Hematopoietic multipotent progenitor cell treated with erythropoietin and hydrocortisone succinate and interleukin-3 and kit ligand, for 6 days (in vitro differentiated cells): ENCODE measurements at places on chromosomes 1 and 21.

- no peak for DNase-seq
Measured at GRCh38 chr1:32895325-32896215, 5.6 kb downstream of the TMEM54 start.

DNA sequence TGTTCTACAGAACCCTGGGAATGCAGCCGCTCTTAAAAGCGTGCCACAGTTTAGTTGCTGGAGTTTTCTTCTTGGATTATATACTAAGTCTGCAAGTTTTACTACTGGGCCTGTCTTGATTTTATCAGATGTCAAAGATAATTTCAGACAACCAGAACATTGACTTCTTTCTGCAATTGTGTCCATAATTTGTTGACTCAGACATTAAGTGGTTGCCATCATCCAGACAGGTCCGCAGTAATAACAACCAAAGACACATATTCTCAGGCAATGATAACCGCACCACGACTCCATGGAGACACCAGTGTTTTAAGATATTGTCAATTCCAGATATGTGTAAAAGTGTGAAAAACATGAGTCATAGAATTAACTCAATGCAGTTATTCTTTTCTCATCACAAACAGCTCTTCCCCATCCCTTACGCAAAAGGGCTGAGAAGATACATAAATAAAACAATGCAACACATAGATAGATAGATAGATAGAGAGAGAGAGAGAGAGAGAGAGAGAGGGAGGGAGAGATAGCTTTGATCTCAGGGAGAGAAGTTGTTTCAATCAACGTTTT lies 90.4 kb upstream of the FMN2 start:
- DNase-seq, result no peak

DNA sequence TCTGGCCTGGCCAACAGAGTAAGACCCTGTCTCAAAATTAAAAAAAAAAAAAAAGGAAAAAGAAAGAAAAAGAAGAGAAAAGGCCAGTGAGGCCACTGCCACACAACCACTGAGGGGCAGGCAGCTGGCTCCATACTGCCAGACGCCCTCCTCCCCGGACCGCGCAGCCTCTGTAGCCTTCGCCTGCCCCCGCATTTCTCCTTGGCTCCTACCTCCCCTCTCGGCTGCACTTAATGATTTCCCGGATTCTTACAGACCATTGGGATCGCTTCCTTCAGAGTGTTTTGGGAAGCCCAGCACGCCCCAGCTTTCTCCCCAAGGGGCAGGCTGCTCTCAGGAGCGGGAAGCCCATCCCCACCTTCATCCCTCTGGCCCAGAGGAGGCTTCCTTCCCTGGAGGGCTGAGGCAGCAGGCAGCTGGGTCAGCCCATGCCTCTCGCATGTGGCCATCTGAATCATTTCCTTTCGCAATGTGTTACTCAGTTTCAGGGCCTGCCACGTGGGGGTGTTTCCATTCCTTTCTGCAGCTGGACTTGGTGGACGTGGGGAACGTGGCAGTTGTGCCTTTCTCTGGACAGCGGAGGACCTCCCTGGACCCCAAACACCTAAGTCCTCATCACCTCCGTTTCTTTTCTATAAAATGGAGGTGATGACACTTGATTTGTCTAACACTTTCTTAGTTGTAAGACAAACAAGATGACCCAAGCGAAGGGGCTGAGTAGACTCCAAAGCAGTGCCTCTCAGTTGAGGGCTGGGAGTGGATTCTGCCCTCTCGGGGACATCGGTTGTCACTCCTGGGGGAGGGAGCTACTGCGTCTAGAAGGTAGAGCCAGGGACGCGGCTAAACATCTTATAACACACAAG lies 2.3 kb downstream of the SLC2A5 start:
- no peak for DNase-seq

GRCh38 chr21:45035477-45035848 lies 38.9 kb upstream of the ADARB1 start:
- DNase-seq, result no peak

DNA sequence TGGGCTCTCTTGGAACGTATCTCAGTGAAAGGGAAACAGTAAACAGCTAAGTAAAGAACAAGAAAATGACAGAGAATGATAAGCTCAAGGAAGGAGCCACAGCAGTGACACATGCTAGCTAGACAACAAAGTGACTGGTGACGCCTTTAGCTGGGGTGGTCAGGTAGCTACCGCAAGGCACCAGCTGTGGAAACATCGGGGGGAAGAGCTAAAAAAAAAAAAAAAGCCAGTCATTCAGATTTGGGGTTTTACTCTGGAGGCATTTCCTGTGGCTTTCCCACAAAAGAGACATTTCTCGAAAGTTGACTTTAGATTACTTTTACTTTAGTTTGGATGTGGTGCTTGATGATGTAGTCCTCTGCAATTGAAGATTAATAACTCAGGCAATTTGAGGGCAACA lies 2.1 kb downstream of the FHAD1 start:
- DNase-seq, result peak; percentile 44

GRCh38 chr1:94305704-94306103 lies 68.3 kb upstream of the ARHGAP29 start:
- DNase-seq, result no peak

DNA sequence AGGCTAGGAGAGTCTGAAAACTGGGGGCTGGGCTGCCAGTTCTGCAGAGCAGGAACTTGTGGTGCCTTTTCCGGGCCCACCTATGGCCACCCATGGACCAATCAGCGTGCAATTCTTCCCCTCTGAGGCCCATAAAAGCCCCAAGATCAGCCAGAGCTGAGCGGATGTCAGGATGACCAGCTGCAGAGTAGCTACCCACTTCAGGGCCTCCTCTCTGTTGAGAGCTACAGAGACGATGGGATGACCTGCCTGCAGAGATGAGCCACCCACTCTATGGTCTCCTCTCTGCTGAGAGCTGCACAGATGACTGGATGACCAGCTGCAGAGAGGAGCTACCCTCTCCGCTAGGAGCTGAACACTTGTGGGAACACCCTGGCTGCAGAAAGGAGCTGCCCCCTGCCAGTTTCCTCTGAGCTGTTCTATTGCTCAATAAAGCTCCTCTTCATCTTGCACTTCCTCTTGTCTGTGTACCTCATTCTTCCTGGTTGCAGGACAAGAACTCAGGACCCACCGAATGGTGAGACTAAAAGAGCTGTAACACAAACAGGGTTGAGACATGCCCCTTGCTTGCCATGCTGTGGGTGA lies 12.8 kb upstream of the AADACL4 start:
- no peak for DNase-seq

GRCh38 chr1:1032424-1032823 lies 12.5 kb downstream of the AGRN start:
- DNase-seq, result peak; percentile 47

GRCh38 chr1:40742363-40743061 lies 41.1 kb upstream of the KCNQ4 start:
- DNase-seq, result no peak

DNA sequence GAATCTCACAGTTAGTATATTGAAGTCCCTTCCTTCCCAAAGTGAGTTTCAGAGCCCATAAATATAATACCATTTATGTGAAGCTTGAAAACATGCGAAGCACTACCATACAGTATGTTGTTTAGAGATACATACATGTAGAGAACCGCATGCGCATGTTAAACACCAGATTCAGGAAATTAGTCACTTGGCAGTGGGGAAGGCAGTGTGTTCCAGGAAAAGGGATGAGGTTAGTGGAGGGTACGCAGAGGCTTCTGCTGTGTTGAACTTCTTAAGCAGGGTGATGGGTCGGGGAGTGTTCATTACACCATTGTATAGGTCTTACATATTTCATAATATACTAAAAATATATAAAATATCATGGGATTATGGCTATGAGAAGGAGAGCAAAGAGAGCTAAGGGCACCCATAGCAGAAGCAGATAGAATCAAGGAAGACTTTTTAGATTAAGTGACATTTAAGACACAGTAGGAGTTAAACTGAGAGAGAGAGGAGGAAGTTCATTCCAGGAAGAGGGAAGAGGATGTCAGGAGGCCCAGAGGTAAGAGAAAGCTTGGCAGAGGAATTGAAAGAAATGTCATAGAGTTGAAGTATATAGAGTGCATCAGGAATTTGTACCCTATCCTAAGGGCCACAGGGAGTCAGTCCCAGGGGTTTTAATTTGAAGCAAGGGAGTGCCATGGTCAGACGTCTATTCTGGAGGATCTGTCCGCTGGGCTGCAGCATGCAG lies 43.5 kb upstream of the SARS1 start:
- no peak for DNase-seq

DNA sequence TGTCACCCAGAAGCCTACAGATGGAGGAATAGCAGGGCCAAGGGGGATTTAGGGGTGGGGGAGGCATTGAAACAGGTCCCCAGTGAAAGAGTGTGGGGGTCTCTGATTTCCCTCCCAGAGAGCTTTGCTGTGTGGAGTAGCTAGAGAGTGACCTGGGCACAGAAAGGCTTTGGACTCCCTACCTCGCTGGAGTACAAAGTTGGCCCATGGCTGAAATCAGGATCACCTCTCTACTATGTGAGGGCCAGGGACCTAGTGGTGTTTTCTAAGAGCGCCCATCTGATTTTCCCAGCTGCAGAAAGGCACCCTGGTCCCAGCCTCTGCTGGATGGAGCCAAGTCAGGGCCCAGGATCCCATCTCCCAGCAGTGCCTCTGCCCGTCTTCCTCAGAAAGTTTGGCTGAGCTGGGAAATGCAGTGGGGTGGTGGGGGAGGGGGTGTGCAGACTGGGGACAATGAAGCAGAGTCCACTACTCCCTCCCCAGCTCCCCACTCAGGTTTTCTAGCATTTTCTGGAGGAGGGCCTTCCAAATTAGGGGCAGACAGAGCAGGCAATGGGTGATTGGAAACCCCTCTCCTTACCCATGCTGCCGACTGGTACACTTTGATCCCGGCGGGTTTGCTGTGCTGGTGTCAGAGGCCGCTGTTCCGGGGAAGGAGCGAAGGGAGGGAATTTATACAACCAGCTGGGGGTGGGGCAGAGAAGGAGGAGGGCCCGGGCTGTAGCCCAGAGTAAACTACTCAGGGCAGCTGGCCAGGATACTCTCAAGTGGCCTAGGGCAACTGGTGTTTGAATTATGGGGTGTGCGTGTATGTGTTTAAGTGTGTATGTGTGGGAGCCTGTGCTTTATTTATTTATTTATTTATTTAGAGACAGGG lies at the start of gene SELENBP1:
SELENBP1 (minus strand) TSS at position 648 of the 877 bp plus-strand sequence; CDS start at position 584, 64 bp downstream.
- DNase-seq, result peak; percentile 75

DNA sequence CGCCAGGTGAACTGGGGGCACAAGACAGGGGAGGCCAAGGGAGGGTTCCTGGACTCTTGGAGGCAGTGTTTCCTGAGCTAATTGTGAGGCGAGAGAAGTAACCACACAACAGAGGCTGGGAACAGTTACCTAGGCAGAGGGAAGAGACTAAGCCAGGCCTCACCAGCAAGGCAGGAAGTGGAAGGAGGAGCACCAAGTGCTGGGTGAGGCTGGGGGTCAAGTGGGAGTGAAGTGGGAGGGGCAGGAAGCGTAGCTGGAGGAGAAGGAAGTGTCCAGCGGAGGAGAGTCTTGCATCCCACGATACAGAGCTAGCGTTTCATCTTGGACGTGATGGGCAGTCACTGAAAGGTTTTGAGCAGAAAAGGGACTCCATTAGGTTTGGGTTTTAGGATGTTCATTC lies 48.3 kb upstream of the CAPZB start:
- DNase-seq, result no peak

DNA sequence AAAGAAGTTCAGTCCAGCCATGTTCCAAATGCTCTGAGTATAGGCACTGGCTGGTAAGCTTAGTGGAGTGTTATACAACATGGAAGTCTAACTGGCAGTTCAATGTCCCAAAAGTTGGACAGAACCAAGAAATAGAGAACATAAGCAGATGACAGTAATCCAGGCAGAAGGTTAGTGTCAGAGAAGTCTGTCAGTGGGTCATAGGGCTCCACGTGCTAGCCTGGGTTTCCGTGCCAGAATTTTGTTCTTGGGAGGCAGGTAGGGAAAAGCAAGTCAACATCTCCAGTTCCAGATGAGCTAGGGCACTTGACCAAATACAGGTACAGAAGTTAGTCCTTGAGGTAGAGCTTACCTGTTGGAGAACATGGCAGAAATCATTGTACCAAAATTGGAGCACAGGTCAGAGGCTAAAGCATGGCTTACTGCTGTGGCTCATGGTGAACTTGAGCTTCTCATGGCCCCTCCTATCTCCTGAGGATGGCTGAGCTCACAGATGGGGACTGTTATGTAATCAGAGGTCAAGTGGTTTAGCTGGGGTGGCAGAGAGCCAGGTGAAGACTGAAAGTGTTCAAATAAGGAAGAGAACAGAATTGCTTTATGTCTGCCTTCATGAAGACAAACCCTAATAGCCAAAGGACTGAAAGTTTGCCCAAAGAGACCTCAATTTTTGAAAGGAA lies 170.8 kb downstream of the NFIA start:
- peak; percentile 98 for DNase-seq

DNA sequence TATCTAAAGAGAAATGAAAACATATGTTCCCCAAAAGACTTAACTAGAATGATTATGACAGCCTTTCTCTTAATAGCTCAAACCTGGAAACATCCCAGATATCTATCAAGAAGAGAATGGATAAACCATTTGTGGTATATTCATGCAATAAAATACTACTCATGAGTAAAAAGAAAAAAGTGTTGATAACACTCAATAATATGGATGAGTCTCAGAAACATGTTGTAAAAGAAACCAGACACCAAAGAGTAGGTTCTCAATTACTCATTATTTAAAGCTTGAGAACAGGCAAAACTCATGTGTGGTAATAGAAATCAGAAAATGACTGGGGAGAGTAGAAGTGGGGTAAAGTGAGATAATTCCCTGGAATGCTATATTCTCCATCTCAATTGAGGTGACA lies 154.1 kb downstream of the PHTF1 start:
- DNase-seq, result no peak

DNA sequence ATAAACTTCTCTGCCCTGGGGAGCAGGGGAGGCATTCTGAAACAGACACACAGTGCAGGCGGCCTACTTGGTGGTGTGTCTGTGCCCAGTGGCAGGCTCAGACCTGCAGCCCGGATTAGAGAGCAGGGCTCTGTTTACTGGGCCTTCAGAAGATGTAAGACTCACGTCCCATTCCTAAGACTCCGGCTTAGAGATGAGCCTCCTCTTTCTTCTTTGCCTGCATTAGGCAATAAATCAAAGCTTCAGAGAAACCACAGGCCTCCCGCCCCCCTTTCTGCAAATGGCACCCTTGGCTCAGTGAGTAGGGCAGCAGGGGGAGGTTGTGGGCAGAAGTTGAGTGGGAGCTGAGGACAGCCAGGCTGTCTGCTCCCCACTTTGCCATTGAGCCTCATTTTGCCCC lies 35.8 kb downstream of the LGR6 start:
- DNase-seq, result no peak

- no peak for DNase-seq
Measured at GRCh38 chr1:164071288-164071687, 487.7 kb upstream of the PBX1 start.

- no peak for DNase-seq
Measured at GRCh38 chr21:17989780-17990179, 170.6 kb upstream of the C21orf91 start.

GRCh38 chr1:63087966-63088365 lies 234.4 kb upstream of the FOXD3 start:
- DNase-seq, result no peak

DNA sequence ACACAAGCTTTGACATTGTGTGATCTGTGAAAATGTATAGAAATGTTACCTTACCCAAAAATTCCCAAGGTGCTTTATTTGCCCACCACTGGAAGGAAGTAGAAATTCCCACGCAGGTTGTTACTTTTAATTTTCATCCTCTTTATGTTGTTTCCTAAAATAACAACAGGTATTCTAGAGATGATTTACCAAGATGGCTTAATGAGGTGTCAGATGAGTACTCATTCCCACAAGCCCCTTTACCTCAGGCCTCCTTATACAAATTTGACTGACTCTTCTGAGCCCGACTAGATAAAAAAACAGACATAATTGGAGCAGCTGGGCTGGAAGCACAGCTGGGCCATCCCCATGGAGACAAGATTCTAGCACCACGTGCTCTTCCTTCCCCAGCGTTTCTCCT lies 114.6 kb downstream of the LIPI start:
- DNase-seq, result no peak
